Stimulated activated CD4-positive, alpha-beta T cell treated with anti-CD3 and anti-CD28 coated beads, Interleukin-12 subunit alpha, Interleukin-12 subunit beta, amount 100 ng/mL, for 24 hours (primary cell): ENCODE measurements at places on chromosomes 5 and 9.

- DNase-seq, result no peak
These were observed 123.4 kb downstream of the CDC42SE2 start for GRCh38 chr5:131387255-131387654.

DNA sequence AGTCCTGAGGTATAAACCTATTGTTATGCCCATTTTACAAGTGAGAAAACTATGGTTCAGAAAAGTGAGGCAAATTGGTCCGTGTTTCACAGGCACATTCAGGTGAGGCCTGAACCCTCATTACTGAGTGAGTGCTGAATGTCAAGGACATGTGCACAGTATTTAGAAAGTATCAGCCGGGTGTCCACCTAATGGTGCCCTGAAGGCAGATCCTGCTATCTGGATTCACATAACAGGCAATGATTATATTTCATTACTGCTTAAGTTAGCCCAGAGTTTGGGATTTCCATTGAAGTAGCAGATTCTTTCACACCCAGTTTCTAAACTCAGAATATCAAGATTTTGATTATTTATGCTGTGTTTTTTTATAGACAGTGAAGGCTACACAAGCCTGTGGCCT is 142.7 kb downstream of the LHFPL2 start:
- DNase-seq, result no peak

DNA sequence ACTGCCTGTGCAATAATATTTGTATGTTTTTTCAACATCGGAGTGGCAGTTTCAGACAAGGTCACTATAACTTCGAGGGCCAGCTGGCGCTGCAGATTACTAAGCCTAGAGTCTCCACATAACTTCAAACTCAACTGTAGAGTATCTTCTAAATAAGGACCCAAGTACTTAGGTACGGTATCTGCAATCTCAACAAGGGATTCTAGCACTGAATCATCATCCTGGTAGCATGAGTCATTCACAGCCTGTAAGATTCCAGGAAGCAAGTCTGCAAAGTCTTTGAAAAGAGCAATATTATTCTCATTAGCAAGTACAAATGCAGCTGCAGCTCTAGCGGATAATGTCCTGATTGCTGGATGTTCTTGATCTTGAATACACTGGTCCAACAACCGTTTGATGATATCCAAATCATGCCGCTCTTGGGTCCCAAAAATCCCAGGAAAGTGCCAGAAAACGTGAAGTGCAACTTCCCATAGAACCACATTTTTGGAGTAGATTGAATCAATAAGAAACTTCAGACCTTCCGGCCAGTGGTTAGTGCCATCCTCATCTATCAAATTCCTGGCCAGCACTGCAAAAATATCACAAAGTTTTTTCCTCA is 654 bp downstream of the RANBP6 start:
- no peak for DNase-seq

- DNase-seq, result no peak
These were observed 459.6 kb upstream of the PAPPA start for GRCh38 chr9:115694014-115694413.

GRCh38 chr5:138942861-138943260 is 67.7 kb upstream of the LRRTM2 start:
- no peak for DNase-seq

- DNase-seq, result no peak
These were observed 10.8 kb upstream of the ARSI start for GRCh38 chr5:150313501-150313900.

DNA sequence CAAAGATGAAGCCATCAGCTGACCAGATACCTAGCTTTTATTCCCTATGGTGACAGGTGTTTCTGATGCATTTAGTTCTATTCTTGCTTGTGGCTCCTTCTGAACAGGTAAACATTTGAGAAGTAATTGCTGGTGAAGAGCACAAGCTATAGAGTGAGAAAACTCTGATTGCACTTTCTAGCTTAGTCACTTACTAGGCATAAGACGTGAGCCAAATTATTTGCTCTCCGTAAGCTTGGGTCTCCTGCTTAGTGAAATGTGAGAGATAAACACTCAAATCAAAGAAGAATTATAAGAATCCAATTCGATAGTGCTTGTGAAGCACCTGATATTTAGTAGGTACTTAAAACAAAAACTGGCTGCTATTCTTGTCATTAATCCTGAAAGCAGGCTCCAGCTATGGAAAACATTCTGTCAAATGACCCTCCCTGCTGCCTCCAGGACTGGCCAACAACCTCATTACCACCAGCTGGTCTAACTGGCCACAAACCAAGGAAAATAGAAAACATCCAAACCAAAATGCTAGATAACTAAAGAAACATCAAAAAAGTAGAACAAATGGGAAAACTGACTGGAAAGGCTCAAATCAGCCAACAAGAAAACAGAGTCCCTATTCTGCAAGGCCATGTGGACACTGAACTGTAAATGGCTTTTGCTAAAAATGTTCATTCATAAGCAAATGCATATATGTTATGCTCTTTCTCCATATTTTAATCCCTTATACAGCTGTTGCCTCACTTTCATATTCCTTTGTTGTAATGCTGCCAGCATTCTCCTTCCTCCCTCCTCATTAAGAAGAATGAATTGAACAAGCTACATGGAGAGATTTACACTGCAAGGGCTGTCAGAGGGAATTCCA is 616.1 kb downstream of the DTWD2 start:
- DNase-seq, result no peak

GRCh38 chr9:82949203-82949602 is 113.7 kb downstream of the RASEF start:
- no peak for DNase-seq

DNA sequence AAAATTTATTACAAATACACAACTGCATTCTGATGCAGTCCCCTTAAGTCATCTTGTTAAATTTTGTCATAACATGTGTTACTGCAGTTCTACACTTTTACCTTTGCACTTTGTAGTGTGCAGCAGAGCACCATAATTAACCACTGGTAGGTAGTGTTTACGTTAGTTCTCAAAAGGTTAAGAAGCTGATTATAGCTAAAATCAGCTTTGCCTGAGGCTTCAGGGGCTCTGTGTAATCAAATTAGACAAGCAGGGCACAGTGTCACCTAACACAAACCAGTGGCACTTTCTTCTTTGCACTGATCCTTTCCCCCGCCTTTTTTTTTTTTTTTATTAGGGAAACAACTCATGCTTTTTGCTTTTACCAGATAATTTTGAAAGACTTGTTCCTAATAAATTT is 26.1 kb downstream of the POU5F2 start:
- no peak for DNase-seq

DNA sequence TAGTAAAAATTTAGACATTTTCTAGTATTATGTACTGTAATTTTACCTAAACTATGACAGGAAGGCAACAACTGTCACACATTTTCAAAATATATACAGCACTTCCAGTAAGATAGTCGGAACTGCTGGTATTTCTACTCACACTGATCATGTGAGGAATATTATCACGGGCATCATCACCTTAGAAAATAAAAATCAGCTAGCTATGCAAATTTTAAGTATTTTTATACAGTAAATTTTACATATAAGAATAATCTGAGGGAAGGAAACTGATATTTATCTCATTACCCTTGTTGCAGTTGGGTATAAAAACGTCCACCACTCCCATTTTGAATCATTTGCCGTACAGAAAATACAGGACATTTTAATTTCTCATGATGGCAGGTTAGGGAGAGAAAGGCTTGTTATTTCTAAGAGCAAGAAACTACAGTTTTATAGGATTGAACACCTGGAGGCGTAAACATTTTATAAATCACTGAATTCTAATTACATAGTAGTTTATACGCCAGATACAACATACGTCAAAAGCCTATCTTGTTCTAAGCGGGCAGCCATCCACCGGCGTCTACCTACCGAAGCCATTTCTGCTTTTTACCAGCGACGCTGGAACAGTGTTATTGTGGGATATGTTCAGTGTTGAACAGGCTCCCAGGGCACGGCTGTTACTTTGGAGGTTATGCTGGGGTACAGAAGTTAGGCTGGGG is 729 bp upstream of the TNPO1 start:
- peak; percentile 14 for DNase-seq

DNA sequence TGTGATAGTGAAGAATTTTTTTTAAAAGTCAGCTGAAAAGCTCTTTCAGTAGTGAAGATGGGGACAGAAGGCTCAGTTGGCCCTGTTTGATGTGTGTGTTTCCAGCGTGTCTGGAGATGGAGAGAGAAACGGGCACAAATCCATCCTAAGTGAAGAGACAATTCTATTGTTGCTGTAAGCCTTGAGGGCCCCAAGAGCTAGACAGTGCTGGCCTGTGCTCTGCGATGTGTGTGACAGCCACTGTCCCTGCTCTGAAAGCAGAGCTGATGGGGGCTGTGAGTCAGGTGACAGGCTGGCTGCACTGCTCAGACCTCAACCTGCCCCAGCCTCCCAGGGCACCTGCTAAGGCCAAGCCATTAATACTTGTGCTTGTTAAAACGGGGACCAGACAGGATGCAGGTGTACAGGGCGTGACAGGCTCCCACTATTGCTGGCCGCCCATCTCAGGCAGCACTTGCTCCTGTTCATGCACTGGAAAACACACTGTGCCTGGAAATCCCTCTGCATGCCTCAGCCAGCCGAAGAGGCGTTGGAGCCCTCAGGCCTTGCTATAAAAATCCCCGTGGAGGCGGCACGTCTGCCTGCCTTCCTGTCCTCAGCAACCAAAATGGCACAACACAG is 44.6 kb upstream of the SEMA4D start:
- no peak for DNase-seq

DNA sequence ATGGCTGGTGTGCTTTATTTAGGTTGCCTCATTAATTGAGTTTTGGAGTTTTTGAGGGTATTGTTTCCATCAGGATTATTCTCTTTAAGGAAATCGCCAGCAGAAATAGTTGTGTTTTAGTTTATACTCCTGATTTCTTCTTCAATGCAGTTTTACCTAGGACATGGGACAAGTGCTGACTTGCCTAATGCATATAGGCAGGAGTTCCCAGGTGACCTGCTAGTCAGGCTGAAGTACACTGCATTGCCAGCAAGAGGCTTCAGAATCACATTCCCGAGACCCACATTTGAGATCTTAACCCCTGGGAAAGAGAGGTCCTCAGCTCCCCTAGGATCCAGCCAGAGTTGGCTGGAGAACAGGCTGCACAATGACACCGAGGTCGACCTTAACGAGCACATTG is 1.5 kb upstream of the OR1N2 start:
- DNase-seq, result no peak

DNA sequence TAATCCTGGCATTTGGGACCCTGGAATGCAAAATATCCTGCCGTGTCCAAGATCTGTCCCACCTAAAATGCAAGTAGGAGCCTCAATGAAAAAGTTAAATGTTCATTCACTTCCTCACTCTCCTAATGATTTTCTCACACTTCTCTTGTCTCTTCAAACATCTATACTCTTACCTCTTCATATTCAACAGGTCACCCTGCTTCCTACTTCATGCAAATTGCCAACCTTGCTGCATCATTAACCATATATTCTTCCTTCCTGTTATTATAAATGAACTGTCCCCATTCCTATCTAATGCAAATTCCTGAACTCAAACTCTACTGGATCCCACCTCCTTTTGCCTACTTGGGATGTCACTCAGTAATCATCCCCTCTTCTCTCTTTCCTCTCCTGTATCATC is 74.4 kb downstream of the STRBP start:
- no peak for DNase-seq

- DNase-seq, result no peak
These were observed 145.4 kb upstream of the RAD23B start for GRCh38 chr9:107137495-107138202.

- no peak for DNase-seq
These were observed at the start of gene MEF2C for GRCh38 chr5:88883059-88883835. Gene MEF2C (minus strand): TSS chr5:88883184. CDS start chr5:88823788, 59,396 bp downstream.

- no peak for DNase-seq
These were observed 91.9 kb upstream of the SH3PXD2B start for GRCh38 chr5:172546196-172546595.

GRCh38 chr5:171455522-171455921 is 36.1 kb downstream of the FGF18 start:
- no peak for DNase-seq

GRCh38 chr9:15372455-15372854 is 50.2 kb upstream of the SNAPC3 start:
- DNase-seq, result no peak

DNA sequence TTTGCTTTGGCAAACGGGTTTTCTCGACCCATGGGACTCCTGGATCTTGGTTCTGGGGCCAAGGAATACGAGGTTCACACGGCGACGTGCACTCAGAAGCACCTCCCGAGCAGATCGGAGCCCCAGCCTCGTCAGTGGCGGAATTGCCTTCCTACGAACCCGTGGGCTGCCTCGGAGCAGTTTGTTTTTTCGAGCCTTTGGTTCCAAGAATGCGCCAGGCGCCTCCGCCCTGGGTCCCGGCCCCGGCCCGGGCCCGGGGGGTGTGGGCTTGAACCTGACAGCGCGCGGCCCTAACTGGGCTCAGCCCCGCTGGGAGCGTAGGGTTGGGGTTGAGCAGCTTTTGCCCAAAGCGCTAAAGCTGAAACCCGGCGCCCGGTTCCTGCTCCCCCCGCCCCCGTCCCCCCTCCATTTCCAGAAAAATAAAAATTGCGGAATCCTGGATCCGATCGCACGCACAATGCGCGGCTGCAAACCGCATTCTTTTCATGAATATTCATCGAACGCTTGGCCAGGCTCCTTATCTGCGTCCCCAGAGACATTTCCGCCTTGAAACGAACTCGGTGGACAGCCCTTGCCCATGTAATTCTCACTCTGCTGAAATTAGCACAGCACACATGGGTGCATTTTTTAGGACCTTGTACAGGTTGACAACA is 1.0 kb downstream of the BASP1 start:
- no peak for DNase-seq

DNA sequence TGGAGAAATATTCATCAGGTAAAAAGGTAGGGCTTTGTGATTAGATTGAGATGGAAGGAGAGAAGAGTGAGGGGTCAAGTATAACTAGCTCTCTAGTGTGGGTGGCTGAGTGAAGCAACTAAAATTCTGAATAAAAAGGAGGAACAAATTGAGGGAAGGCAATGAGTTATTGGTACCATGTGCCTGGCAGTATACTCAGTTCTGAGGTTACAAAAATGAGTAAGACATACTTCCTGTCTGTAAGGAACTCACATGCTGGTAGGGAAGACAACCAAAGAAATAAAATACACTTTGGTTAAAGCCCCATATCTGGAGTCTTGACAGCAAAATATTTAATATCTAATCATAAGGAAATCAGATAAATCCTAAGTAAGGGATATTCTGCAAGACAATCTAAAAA is 476.8 kb upstream of the C9orf72 start:
- DNase-seq, result no peak
